Type B pancreatic cell (in vitro differentiated cells): ENCODE measurements at places on chromosomes 2 and 18. TPM values are rescaled to one million over a fixed set of nuclear protein-coding genes. Genes with fewer than 3 reads are reported as not detected.
A peak's percentile ranks its signal among the peaks of the same experiment; 100 is the strongest.

The NPAS2 gene
- total RNA-seq, result 10.7 and 25.7 TPM in 2 replicates

DNA sequence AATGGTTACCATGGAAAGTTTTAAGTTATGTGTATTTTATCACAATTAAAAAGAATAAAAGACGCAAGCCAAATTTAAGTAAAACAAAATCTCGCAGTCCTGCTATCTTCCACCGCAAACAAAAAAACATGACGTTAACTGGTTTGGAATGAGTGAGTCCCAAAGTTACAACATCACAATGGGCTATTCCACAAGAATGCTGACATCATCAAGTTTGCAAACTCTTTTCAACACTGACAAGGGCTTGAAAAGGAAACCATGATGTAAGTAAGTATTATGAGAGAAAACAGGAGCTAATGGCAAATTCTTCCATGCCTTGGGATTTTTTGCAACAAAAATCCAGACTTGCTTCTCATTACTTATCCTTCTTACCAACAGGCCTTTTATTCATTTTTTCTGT lies 31.1 kb downstream of the SIGLEC15 start:
- H3K4me1 ChIP-seq, result peaks cover 3% of the 10 kb centered on the region
- H3K36me3 ChIP-seq, result peaks cover 57% of the 10 kb centered on the region
- H3K27ac ChIP-seq, result no peak overlapping the region
- no peak for DNase-seq
- H3K27me3 ChIP-seq, result no peaks in the 10 kb centered on the region

- H3K4me3 ChIP-seq, result no peak overlapping the region
- no peak overlapping the region for H3K27ac ChIP-seq
- H3K4me1 ChIP-seq, result no peaks in the 10 kb centered on the region
- H3K27me3 ChIP-seq, result no peaks in the 10 kb centered on the region
- H3K36me3 ChIP-seq, result peaks cover 48% of the 10 kb centered on the region
Measured at GRCh38 chr2:63977904-63978303, 41.3 kb downstream of the VPS54 start.

The ST6GAL2 gene
- total RNA-seq, result 1.8 and 18.7 TPM in 2 replicates

The YWHAQ gene
- total RNA-seq, result 318 and 354 TPM in 2 replicates

GRCh38 chr18:66083078-66083477 lies 332.3 kb downstream of the CDH7 start:
- H3K4me1 ChIP-seq, result no peaks in the 10 kb centered on the region
- H3K27ac ChIP-seq, result no peak overlapping the region
- DNase-seq, result no peak
- H3K4me3 ChIP-seq, result no peak overlapping the region

The FAM228A gene
- total RNA-seq, result not detected in 2 replicates

The MFSD6 gene
- total RNA-seq, result 15.2 and 21.8 TPM in 2 replicates

DNA sequence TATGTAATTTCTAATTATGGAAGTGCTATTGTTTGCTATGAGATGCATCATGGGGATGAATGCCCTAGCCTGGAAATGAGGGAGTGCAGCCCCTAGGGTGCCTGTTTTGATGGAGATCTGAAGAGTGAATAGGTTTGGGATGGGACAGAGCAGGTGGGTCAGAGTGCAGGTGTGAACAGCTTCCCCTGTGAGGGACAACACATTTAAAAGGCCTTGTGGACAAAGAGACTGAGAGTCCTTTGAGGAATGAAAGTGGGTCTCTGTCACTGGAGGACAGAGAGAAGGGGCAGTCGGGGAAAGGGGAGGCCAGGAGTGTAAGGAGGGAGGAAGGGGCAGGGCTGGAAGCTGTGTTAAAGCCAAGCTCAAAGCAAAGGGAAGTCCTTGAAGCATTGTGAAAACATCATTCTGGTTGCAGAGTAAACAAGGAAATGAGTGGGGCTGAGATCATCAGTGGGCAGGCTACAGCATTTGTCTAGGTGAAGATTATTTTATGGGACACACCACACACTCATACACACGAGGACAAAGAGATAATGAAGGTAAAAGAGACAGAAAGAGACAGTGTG lies 877.6 kb downstream of the SLC4A3 start:
- peak overlapping the region; percentile 67 for H3K27ac ChIP-seq
- no peaks in the 10 kb centered on the region for H3K36me3 ChIP-seq
- DNase-seq, result no peak
- H3K27me3 ChIP-seq, result no peaks in the 10 kb centered on the region
- H3K4me1 ChIP-seq, result peaks cover 19% of the 10 kb centered on the region

The SEH1L gene
- total RNA-seq, result 38.8 and 39.1 TPM in 2 replicates

DNA sequence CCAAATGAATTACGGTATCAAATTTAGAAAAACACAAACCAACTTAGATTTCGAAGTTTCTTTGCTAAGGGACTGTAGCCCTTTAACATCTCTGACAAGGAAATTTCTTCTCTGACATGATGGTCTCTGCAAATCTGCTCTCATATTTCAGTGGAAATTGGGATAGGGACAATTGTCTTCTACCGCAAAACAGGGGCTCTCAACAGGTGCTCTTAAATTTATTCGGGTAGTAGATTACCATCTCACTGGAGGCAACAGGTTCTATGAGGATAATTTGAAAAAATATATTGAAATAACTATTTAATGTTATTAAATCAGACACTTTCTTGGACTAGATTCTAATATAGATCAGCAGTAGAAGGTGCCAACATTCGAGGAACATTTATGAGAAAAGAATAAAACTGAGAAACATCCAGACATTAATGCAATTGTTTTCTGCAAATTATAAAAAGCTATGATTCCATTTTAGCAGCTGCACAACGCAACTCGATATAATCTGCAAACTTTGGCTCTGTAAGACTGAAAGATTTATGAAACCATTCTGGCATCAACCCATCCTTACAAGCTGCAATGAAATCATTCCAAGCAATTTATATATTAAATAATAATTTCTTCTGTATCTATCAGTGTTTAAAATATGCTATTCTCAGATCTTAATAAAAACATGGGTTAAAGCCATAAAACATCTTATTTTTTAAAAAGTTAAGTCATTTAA lies 10.0 kb upstream of the BCL2 start:
- no peaks in the 10 kb centered on the region for H3K27me3 ChIP-seq
- H3K4me1 ChIP-seq, result no peaks in the 10 kb centered on the region
- DNase-seq, result no peak
- no peak overlapping the region for H3K4me3 ChIP-seq
- H3K27ac ChIP-seq, result no peak overlapping the region

DNA sequence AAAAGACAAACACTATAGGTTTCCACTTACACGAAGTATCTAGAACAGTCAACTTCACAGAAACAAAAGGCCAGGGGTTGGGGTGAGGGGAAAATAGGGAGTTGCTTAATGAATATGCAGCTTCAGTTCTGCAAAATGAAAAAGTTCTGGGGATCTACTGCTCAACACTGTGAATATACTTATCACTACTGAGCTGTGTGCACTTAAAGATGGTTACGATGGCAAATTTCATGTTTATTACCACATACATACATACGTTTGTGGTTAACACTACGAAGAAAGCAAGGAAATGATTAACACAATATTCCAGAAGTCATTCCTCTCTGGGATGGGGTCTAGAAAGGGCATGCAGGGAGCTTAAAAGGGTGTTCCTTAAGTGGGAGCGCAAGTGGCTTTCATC lies 19.3 kb downstream of the MBOAT2 start:
- no peak overlapping the region for H3K4me3 ChIP-seq
- peaks cover 18% of the 10 kb centered on the region for H3K4me1 ChIP-seq
- no peak overlapping the region for H3K27ac ChIP-seq
- no peak for DNase-seq

GRCh38 chr2:70891572-70892357 lies 43.9 kb upstream of the ATP6V1B1 start:
- H3K27ac ChIP-seq, result no peak overlapping the region
- no peak overlapping the region for H3K4me3 ChIP-seq
- H3K4me1 ChIP-seq, result peaks cover 11% of the 10 kb centered on the region
- DNase-seq, result peak; percentile 51

- peaks cover 9% of the 10 kb centered on the region for H3K4me1 ChIP-seq
- H3K4me3 ChIP-seq, result no peak overlapping the region
- DNase-seq, result no peak
- H3K27ac ChIP-seq, result no peak overlapping the region
- peaks cover 6% of the 10 kb centered on the region for H3K27me3 ChIP-seq
- H3K36me3 ChIP-seq, result no peaks in the 10 kb centered on the region
Measured at GRCh38 chr2:134540990-134541389, 177.8 kb downstream of the TMEM163 start.

The CPSF3 gene
- total RNA-seq, result 38.9 and 60.6 TPM in 2 replicates

The PRSS56 gene
- 0.34 TPM in 1 of 2 replicates, not detected in the other for total RNA-seq

GRCh38 chr2:222883420-222883819 lies 22.6 kb downstream of the ACSL3 start:
- H3K27ac ChIP-seq, result no peak overlapping the region
- H3K36me3 ChIP-seq, result peaks cover 9% of the 10 kb centered on the region
- no peaks in the 10 kb centered on the region for H3K27me3 ChIP-seq
- peaks cover 32% of the 10 kb centered on the region for H3K4me1 ChIP-seq

DNA sequence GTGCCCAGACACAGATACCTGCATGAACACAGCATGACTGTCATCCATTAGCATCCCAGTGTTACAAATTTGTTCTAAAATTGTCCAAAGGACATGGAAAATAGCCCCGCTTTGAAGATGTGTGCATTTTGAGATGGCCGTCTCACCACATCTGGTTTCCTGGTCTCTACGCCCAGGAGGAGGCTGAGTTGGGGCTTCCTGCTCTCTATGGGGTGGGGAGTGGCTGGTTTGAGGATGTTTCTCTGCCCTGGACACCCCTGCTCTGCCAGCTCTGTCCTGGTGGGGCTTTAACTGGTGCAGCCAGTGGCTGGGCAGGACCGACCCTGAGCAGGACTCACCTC lies 74.6 kb upstream of the SMAD7 start:
- DNase-seq, result no peak
- H3K27ac ChIP-seq, result no peak overlapping the region
- peaks cover 9% of the 10 kb centered on the region for H3K4me1 ChIP-seq
- H3K4me3 ChIP-seq, result no peak overlapping the region
- peaks cover 2% of the 10 kb centered on the region for H3K27me3 ChIP-seq

GRCh38 chr2:110731064-110731463 lies 1.3 kb upstream of the ACOXL start:
- H3K36me3 ChIP-seq, result peaks cover 9% of the 10 kb centered on the region
- peaks cover 77% of the 10 kb centered on the region for H3K27me3 ChIP-seq
- no peak overlapping the region for H3K27ac ChIP-seq
- peak overlapping the region; percentile 85 for H3K4me3 ChIP-seq

The ABCG5 gene
- 0.10 and 0.36 TPM in 2 replicates for total RNA-seq

GRCh38 chr2:54572636-54573536 lies 116.8 kb downstream of the SPTBN1 start:
- peaks cover 72% of the 10 kb centered on the region for H3K4me1 ChIP-seq

The CNTNAP5 gene
- total RNA-seq, result 3.3 and 5.0 TPM in 2 replicates

The SLC9A4 gene
- total RNA-seq, result 3.1 and 7.9 TPM in 2 replicates

DNA sequence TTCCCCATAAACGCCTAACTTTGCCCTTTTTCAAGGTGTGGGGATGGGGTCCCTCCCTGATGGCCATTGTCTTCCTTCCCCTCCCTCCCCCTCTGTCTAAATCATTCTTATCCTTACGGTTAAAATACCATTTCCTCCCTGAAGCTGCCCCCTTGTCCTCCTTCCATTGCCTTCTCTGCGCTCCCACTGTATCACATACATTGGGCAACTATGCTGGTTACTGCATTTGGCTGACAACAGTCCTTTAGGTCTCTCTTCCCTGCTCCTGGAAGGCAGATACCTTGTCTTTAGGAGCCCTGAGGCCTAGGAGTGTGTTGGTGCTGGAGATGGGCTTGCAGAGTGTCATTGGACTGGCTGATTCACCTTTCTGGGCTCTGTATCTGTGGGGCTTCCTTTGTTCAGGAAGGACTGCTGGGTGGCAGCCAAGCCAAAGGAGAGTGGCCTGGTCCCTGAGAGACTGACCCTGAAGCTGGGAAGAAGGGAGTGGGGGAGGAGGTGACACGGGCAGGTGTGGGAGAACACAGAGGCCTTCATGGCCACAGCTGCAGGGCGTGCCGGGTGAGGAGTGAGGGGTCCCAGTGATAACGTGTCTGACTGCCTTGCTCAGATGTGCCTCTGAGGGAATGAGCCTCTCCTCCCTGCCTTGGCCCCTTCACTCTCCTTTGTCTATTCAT lies 2.2 kb downstream of the WNT6 start:
- peaks cover 22% of the 10 kb centered on the region for H3K4me1 ChIP-seq
- peaks cover 73% of the 10 kb centered on the region for H3K27me3 ChIP-seq
- DNase-seq, result no peak
- peak overlapping the region; percentile 88 for H3K27ac ChIP-seq
- no peaks in the 10 kb centered on the region for H3K36me3 ChIP-seq

- no peak overlapping the region for H3K4me3 ChIP-seq
- DNase-seq, result no peak
- H3K4me1 ChIP-seq, result peaks cover 5% of the 10 kb centered on the region
- H3K36me3 ChIP-seq, result no peaks in the 10 kb centered on the region
- peaks cover 5% of the 10 kb centered on the region for H3K27me3 ChIP-seq
Measured at GRCh38 chr2:37189452-37190153, 1.1 kb upstream of the SULT6B1 start.

The UPP2 gene
- not detected in 2 replicates for total RNA-seq

GRCh38 chr2:199757233-199757870 lies 93.6 kb downstream of the FTCDNL1 start:
- peaks cover 15% of the 10 kb centered on the region for H3K27me3 ChIP-seq
- no peaks in the 10 kb centered on the region for H3K4me1 ChIP-seq
- no peak overlapping the region for H3K27ac ChIP-seq
- H3K4me3 ChIP-seq, result no peak overlapping the region
- H3K36me3 ChIP-seq, result no peaks in the 10 kb centered on the region

GRCh38 chr2:42338567-42339190 lies 22.3 kb downstream of the COX7A2L start:
- peaks cover 34% of the 10 kb centered on the region for H3K4me1 ChIP-seq
- peak overlapping the region; percentile 79 for H3K27ac ChIP-seq
- H3K36me3 ChIP-seq, result peaks cover 47% of the 10 kb centered on the region
- no peak overlapping the region for H3K4me3 ChIP-seq
- no peaks in the 10 kb centered on the region for H3K27me3 ChIP-seq

- H3K4me1 ChIP-seq, result no peaks in the 10 kb centered on the region
- no peak overlapping the region for H3K4me3 ChIP-seq
- H3K36me3 ChIP-seq, result no peaks in the 10 kb centered on the region
- DNase-seq, result no peak
Measured at GRCh38 chr2:211468877-211469663, 912.7 kb downstream of the CPS1 start.

GRCh38 chr18:44816050-44816449 lies 135.4 kb downstream of the SETBP1 start:
- peaks cover 15% of the 10 kb centered on the region for H3K36me3 ChIP-seq
- H3K4me1 ChIP-seq, result peaks cover 42% of the 10 kb centered on the region
- no peak overlapping the region for H3K27ac ChIP-seq
- H3K4me3 ChIP-seq, result no peak overlapping the region

GRCh38 chr2:199830531-199830930 lies 20.5 kb downstream of the FTCDNL1 start:
- no peak overlapping the region for H3K27ac ChIP-seq
- H3K27me3 ChIP-seq, result no peaks in the 10 kb centered on the region
- H3K4me3 ChIP-seq, result no peak overlapping the region
- H3K36me3 ChIP-seq, result no peaks in the 10 kb centered on the region
- no peak for DNase-seq
- peaks cover 5% of the 10 kb centered on the region for H3K4me1 ChIP-seq

DNA sequence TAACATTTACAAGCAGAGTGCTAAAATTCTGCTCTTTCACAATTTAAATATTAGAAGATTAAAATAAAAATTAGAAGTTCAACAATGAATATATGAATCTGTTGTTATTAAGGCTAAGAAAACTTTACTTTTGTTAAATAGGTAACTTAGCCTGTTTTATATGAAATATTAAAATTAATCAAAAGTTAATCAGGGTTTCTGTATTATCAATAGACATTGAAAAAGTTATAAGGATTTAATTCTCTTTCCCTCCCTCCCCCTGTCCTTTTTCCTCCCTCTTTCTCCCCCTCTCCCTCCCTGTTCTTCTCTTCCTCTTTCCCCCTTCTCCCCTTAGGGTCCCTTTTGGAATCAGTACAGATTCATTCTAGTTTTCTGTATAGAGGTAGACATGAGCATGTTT lies 12.1 kb downstream of the BBS5 start:
- H3K27me3 ChIP-seq, result no peaks in the 10 kb centered on the region
- peaks cover 10% of the 10 kb centered on the region for H3K36me3 ChIP-seq
- H3K4me3 ChIP-seq, result no peak overlapping the region
- no peaks in the 10 kb centered on the region for H3K4me1 ChIP-seq
- H3K27ac ChIP-seq, result no peak overlapping the region
- no peak for DNase-seq
